ENCODE measurements at places on chromosomes 3 and 15.

GRCh38 chr3:74267131-74267530, 347.3 kb downstream of the CNTN3 start:
- DNase-seq, result no peak

- DNase-seq, result no peak
Measured at GRCh38 chr3:151226088-151226563, 23.1 kb upstream of the GPR171 start.

- DNase-seq, result peak; percentile 69
Measured at GRCh38 chr3:185677146-185677829, 91.2 kb downstream of the SENP2 start.

DNA sequence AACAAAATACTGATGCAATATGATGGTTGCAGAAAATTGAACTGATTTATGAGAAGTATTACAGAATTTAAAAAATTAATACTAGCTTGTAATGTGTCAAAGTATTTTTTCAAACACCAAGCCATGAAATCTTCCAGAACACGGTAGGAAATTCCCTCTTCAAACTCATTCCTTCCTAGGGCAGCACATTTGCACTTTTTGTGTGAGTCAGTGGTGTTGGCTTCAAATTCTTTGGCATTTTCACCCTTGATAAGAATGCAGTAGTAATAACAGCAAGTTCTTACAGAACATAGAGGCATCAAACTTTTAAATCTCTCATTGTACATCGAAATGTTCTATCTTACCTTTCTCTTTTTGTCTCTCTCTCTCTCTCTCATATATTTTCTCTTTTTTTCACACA, 191.8 kb downstream of the CGGBP1 start:
- no peak for DNase-seq

GRCh38 chr3:147816752-147817151, 407.6 kb downstream of the ZIC1 start:
- DNase-seq, result no peak
